ENCODE measurements at places on chromosomes 7 and 10.

DNA sequence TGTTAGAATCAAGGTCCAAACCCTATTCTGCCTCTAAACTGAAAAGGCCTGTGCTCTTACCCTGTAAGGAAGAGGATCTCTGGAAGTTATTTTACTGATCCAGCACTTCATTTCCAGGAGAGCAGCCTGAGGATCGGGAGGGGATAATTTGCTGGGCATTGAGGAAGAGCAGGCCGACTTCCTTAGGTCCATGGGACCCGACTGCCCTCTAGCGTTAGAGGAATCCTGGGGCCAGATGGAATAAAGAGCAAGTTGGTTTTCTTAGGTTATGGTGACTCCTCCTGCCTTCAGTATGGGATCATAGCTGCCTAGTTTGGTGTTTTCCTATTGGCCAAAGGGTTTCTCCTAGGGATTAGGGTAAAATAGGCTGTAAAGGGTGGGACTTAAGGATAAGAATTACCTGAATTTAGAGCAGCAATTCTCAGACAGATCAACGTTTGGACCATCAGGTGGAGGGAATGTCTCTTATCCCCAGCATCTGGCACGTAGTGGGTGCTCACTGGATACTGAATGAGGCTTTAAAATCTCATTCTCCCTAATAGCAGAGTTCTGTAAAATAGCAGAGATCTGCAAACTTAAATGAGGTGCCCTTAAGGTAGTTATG is 40.0 kb upstream of the SORBS1 start:
- peak; percentile 83 for DNase-seq

GRCh38 chr10:11719496-11720259 is 22.5 kb upstream of the ECHDC3 start:
- DNase-seq = peak; percentile 57

DNA sequence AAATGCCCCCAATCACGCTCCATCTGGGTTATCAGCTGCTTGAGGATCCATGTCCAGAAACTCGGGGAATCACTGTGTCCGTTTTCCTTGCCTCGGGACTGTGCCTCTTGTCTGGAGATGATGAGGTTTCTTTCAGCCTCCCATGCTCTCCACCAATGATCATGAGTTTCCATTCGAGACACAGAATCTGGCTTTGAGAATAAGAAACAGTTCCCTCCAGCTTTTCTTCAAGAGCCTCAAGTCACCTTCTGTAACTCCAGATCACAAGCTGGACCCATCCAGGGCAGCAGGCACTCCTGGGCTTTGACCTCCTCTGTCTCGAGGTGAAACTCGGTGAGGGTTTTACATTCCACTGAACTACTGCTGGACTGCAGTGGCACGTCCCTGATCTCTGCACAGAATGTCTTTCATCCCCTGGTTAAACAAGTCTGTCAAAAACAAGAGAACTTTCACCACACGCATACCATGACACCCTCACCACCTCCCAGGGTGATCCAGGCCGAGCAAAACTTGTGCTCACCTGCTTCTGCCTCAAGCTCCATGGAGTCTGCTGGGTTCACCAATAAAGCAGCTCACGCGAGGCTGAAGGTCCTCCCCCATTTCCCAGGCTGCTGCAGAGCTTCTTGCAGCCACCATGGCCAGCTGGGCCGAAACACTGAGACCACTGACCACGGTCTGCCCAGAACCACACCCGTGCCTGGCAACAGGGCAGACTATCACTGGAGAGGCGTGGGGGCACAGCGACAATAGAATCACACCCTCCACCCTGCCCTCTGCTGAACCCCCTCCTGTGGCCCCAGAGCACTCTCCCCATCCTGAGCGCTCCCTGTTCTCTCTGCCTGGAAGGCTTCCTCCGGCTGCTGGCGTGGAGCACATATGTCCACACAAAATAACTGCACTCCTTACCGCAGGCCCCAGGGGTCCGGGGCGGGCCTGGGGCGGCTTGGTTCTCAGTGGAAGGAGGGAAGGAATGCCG is 25.1 kb downstream of the MAT1A start:
- DNase-seq = no peak

DNA sequence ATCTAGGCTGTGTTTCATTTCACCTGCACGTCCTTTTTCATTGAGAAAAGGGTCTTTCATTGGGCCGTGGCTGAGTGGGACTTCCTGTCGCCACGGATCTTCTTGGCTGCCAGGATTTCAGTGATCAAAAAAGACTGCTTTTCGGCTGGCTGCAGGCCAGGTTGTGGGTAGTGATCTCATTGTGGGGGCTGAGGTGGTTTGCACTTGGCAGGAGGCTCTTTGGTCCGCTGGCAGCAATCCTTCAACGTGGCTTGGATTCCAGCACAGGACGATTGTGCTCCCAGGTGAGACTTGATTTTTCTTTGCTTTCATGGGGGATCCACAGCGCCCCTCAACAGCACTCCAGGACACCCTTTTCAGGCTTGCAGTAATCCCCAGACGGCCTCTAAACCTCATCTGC is 29.0 kb upstream of the ZNF273 start:
- no peak for DNase-seq

GRCh38 chr7:69189406-69189805 is 408.9 kb upstream of the AUTS2 start:
- DNase-seq = no peak

- no peak for DNase-seq
These were observed 95.4 kb downstream of the FAM53B start for GRCh38 chr10:124648738-124649137.

DNA sequence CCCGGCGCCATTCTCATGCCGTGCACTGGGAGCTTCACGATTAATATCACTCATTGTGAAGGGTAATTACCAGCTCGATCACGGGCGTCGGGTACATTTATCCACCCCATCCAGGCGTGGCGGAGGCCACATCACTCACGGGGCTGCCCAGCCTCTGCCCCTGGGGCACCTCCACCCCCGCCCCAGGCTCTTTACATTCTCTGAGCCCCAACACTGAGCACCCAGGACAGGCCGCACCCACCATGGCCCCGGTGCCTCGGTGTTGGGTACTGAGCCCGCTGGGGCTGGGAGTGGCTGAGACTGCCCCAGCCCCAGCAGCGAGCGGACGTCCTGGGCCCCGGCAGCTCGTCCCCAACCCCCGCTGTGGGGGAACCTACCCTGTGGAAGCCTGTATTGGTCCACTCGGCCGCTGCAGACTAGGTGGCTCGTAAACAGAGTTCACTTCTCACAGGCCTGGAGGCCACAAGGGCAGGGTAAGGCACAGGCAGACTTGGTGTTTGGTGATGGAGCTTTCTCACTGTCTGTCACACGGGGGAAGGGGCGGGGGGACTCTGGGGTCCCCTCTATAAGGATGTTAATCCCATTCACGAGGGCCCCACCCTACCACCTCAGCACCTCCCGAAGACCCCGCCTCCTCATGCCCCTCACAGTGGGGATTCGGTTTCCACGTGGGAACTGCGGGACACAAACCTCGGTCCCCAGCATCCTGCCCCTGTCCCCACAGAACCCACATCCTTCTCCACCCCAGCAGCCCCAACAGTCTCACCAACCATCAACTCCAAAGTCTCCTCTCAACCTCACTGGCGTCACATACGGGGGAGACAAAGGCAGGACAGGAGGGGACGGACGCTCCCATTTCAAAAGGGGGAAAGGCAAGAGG is 184.1 kb downstream of the ELFN1 start:
- peak; percentile 20 for DNase-seq

GRCh38 chr7:94679358-94679757 is 23.4 kb upstream of the SGCE start:
- DNase-seq = peak; percentile 15

DNA sequence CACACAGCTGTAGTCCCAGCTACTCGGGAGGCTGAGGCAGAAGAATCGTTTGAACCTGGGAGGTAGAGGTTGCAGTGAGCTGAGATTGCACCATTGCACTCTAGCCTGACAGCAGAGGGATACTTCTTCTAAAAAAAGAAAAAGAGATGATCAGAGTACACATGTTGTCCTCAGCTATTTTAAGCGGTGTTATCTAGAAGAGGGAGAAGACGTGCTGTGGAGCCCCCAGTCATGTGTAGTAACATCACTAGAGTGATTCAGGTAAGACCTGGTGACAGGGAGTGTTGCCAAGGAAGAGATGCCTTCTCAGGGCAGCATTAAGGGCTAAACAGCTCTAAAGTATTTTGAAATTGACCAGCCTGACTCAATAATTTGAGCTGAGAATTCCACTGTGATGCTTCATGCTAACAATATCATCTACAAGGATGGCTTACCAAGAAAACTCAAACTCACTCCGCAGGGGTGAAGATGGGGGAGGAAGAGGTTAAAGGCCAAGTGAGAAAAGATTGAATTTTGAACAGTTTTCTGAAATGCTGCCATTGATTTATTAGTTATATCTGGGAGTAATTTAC is 97.4 kb downstream of the KLF6 start:
- DNase-seq = no peak

DNA sequence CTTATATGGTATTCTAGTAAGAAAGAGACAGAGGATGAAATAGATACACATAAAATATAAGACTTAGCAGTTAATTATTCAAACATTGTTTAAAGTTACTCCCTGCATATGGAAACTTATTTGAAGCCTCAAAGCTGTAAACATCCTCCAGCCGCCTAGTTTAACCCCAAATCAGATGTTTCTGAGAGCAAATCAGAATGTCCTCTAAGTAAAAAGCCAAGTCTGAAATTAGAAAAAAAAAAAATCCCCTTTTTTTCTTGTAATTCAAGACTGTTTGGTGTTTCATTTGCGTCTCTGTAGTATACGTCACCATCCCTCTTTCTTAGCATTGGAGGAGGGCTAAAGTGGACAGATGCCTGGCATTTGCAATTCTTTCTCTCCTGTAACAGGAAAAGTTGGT is 46.4 kb downstream of the TMEM26 start:
- no peak for DNase-seq

DNA sequence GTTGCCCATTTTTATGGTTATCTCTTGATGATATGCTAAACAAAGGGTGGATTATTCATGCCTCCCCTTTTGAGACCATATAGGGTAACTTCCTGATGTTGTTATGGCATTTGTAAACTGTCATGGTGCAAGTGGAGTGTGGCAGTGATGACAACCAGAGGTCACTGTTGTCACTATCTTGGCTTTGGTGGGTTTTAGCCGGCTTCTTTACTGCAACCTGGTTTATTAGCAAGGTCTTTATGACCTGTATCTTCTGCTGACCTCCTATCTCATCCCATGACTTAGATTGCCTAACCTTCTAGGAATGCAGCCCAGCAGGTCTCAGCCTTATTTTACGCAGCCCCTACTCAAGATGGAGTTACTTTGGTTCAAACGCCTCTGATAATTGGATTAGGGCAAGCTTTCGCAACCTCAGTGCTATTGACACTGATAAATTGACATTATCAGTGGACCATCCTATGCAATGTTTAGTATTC is 36.9 kb downstream of the BAG3 start:
- peak; percentile 30 for DNase-seq

DNA sequence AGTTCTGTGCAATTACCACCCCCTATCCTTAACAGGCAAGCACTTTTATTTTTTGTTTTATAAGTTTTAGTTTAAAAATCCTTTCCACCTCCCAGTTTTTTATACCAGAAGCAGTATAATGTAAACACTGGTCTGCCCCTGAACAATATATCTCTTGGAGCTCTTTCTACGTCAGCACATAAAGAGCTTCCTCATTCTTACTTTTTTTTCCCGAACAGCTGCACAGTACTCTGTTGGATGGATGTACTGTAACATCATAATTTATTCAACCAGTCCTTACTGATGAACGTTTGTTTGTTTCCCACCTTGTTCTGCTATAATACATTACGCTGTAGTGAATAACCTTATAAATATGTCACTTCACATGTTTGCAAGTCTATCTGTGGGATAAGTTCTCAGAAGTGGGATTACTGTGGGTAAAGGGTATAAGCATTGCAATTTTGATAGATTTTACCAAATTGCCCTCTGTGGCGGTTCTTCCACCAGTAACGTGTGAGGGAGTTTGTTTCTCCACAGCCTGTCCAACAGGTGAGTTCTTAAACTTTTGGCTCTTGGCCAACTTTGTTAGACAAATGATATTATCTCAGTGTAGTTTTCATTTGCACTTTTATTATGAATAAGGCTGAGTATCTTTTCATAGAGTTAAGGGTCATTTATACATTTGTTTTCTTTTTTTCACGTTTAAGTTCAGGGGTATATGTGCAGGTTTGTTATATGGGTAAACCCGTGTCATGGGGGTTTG is 32.8 kb downstream of the ADRA2A start:
- DNase-seq = no peak

GRCh38 chr7:156560696-156561095 is 79.9 kb upstream of the RNF32 start:
- no peak for DNase-seq

- DNase-seq = no peak
These were observed 36.6 kb downstream of the SBDS start for GRCh38 chr7:66958538-66959350.

- DNase-seq = no peak
These were observed 5.6 kb upstream of the EMX2 start for GRCh38 chr10:117536866-117537435.

GRCh38 chr7:34111031-34111430 is 205.7 kb downstream of the BMPER start:
- DNase-seq = no peak

GRCh38 chr7:108515630-108516029 is 10.3 kb downstream of the PNPLA8 start:
- DNase-seq = no peak

- DNase-seq = no peak
These were observed 7.2 kb downstream of the ADAMTS14 start for GRCh38 chr10:70679498-70679897.

DNA sequence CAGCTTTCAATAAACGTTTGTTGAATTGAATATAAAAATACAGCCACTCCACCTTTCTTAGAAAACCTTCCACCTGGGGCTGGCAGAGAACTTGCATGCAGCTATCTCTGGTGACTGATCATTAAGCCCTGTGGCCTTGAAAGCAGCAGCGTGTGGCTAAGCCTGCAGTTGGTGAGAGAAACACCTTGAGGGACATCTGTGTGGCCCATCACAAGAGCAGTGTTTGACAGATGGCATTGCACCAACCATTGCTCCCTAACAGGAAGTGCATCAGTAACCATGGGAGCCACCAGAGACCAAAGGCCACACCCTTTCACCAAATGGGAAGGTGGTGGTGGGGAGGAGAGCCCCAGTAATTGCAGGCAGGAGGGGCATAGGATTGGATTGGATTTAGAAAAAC is 22.4 kb downstream of the RHOBTB1 start:
- no peak for DNase-seq

GRCh38 chr10:74892839-74893238 is 66.4 kb downstream of the KAT6B start:
- no peak for DNase-seq
